ENCODE measurements at places on chromosomes 3 and 15.

- no peak for DNase-seq
Observed at GRCh38 chr3:137642831-137643230, 121.3 kb upstream of the SOX14 start.

GRCh38 chr3:77041811-77042210, 1.9 kb downstream of the ROBO2 start:
- no peak for DNase-seq

- DNase-seq, result no peak
Observed at GRCh38 chr3:175274056-175274455, 414.9 kb downstream of the NAALADL2 start.

- no peak for DNase-seq
Observed at GRCh38 chr15:69086427-69087204, 72.1 kb downstream of the NOX5 start.

GRCh38 chr15:85504749-85505676, 124.6 kb downstream of the AKAP13 start:
- no peak for DNase-seq

DNA sequence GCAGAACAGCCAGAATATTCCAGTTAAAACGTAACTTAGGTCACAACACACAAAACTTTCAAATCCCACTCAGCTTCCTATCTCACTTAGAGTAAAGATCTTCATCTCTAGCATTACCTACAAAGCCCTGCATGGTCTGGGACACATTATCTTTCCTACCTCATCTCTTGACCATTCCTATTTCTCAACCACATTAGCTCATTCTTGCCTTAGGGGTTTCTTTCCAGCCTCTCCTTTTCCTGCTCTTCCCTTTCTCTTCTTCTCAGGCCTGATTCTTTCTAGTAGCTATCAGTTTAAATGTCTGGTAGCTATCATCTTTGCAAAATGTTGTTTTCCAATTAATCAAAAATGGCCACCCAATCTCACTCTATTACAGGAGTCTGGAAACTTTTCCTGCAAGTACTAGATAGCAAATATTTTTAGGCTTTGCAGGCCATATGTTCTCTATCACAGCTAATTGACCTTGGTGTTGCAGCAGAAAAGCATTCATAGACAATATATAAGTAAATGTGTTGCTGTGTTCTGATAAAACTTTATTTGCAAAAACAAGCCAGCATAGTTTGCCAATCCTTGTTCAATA, 15.1 kb upstream of the CBLB start:
- DNase-seq, result no peak

- DNase-seq, result no peak
Observed at GRCh38 chr3:152319256-152319655, 50.5 kb downstream of the MBNL1 start.

- DNase-seq, result no peak
Observed at GRCh38 chr15:80182611-80183261, 29.9 kb downstream of the FAH start.

DNA sequence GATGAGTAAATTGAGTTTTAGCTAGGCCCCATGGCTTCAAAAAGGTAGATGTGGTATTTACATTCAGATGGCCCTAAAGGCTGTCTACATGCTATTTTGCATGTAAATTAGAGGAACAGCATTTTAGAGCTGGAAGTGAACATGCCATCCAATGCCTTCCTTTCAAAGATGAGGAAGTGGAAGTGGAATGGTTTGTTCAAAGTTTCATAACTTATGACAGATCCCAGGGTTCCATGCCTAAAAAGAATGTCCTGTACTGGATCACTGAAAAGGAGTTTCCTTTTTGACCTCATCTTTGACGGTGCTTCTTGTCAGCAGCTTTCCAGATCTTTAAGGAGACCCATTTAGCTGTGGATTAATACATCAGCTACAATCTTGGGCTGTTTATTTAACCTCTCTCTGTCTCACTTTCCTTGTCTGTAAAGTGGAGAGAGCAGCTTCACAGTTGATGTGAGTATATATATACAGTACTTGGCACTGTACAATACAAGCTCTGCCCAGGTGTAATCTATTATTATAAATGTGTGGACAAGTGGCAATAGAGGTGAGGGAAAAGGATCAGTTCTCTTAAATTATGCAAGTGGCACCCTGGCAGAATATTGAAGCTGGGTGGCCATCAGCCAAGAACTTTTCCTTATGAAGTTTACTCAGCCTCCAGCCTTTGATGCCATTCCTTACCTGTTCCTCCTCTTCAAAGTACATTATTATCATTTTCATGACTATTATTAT, 68.7 kb upstream of the GOLGA8B start:
- no peak for DNase-seq

- DNase-seq, result no peak
Observed at GRCh38 chr3:38348903-38349302, 2.3 kb downstream of the XYLB start.

DNA sequence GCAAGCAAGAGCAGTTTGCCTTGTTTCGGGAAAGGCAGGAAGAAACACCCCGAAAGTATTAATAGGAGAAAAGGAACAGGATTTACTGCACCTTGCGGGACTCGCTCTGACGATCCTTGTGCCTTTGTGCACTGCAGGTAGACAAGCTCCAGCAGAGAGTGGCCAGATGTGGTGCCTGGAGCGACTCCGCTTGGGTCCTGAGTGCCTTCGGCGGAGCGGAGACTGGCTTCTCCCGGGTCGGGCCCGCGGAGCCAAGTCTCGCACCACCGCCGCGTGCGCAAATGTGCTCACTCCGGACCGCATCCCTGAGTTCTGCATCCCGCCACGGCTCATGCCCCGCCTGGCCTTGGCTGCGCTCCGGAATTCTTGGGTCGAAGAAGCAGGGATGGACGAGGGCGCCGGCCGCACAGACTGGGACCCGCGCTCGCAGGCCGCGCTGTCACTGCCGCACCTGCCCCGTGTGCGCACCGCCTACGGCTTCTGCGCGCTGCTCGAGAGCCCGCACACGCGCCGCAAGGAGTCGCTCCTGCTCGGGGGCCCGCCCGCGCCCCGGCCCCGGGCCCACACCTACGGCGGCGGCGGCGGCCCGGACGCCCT, 769 bp downstream of the C2CD4A start:
- no peak for DNase-seq

- DNase-seq, result no peak
Observed at GRCh38 chr3:108031895-108032294, 58.9 kb downstream of the CD47 start.

- DNase-seq, result no peak
Observed at GRCh38 chr3:143974271-143975238, 2.9 kb downstream of the DIPK2A start.

- DNase-seq, result no peak
Observed at GRCh38 chr3:10524270-10524669, 18.9 kb upstream of the ATP2B2 start.

- no peak for DNase-seq
Observed at GRCh38 chr3:146218880-146219866, 31.7 kb downstream of the PLSCR4 start.
